Activated CD4-positive, alpha-beta T cell treated with anti-CD3 and anti-CD28 coated beads, Interleukin-2, amount 50 U/mL, for 24 hours (primary cell): ENCODE measurements at places on chromosomes 5 and 9.

GRCh38 chr5:142319560-142320429, 5.0 kb downstream of the SPRY4 start:
- no peak for DNase-seq

DNA sequence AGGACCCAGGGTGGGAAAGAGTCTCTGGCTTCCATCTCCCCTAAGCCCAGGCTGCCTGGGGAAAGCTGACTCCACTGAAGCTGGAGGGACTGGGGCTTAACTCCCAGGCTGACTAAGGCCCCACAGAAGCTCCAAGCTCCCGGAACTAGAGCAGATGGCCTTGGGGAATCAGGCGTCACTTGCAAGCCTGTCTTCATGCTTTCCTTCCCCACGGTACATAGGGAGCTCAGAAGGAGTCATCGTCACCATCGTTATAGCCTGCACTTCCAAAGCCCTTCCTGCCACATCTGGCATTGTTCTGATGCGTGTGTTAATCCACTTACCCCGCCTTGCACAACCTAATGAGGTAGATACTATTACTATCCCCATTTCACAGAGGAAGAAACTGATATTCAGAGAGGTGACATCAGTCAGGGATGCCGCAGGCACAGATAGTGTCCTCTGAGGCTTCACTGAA, 11.5 kb downstream of the AQP3 start:
- DNase-seq, result no peak

- DNase-seq, result no peak
Measured at GRCh38 chr5:131994533-131995226, 16.8 kb downstream of the ACSL6 start.

DNA sequence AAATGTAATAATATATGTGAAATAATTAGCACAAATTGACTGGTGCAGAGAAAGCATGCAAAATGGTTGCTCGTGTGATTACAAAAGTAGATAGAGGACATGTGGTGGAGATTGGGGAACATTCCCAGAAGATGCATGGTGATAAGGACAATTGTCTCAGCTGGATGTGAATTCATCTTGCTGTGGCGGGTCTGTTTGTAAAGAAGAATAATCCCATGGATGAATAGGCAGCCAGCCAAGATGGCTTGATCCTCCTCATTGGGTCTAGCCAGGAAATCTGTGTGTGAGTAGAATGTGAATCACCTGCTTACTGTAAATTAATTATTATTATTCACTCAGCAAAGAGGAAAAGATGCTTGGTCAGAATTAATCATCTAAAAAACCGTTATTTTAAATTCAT, 12.6 kb upstream of the DPYSL3 start:
- DNase-seq, result no peak

DNA sequence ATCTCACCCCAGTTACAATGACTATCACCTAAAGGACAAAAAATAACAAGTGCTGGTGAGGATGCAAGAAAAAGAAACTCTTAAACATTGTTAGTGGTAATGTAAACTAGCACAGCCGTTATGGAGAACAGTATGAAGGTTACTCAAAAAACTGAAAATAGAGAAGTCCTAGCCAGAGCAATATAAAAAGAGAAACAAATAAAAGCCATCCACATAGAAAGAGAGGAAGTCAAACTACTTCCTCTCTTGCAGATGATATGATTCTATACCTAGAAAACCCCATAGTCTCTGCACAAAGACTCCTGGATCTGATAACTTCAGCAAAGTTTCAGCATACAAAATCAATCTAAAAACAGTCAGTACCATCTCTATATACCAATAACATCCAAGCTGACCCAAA, 221.5 kb upstream of the FAM174A start:
- no peak for DNase-seq

- no peak for DNase-seq
Measured at GRCh38 chr9:108535526-108535925, 320.3 kb downstream of the ACTL7B start.

GRCh38 chr9:77710965-77711648, 63.0 kb upstream of the GNA14 start:
- no peak for DNase-seq

GRCh38 chr5:218457-219291, 554 bp downstream of the SDHA start:
- DNase-seq, result no peak

DNA sequence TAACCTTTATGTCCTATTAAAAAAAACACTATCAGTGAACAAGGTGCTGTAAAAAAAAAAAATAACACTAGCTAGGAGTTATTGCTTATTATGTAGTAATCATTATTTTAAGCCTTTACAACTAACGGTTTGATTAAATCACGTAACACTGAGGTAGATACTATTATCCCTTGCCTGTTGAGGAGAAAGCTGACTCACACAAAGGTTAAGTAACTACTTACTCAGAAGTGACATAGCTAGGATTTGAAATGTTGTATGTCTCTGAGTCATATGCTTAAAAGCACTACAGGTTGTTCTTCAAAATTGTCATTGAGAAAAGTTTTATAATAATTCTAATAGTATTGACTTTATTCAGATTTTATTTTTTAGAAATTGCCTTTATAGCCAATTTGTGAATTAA, 8.8 kb downstream of the TENT2 start:
- no peak for DNase-seq

DNA sequence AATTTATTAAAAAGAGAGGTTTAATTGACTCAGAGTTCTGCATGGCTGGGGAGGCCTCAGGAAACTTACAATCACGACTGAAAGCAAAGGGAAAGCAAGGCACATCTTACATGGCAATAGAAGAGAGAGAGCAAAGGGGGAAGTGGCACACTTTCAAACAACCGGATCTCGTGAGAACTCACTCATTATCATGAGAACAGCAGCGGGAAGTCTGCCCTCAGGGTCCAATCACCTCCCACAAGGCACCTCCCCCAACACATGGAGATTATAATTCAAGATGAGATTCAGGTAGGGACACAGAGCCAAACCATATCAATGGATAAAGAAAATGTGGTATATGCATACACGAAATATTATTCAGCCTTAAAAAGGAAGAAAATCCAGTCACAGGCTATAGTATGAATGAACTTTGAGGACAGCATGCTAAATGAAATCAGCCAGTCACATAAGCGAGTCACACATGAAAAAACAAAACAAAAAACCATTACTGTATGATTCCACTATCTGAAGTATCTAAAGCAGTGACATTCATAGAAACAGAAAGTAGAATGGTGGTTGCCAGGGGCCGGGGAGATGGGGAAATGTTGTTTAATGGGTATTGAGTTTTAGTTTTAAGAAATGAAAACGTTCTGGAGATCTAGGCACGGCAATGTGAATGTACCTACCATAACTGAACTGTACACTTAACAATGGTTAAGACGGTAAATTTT, 83.4 kb upstream of the PCA3 start:
- no peak for DNase-seq

DNA sequence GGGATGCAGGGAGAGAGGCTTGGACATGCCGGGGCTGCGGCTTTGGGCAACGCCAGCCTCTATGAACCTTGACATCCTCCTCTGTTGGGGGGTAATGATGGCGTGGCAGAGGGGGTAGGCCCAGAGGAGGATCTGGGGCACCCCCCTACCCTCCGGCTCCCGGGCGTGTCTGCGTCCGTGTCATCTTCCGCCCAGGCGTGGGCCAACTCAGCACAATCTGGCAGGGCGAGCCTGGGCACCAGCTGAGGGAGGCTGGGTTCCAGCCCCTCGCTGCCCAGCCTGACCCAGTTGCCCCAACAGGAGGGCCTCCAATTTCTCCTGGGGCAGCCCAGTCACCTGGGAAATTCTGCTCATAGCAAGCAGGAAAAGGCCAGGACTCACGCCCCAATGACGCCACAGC, 62.9 kb upstream of the IL17B start:
- DNase-seq, result no peak

- no peak for DNase-seq
Measured at GRCh38 chr5:133408322-133408721, 204.0 kb downstream of the FSTL4 start.

- DNase-seq, result no peak
Measured at GRCh38 chr5:589588-589987, 22.6 kb upstream of the CEP72 start.

- peak; percentile 42 for DNase-seq
Measured at GRCh38 chr9:92790542-92791527, 26.2 kb upstream of the BICD2 start.

DNA sequence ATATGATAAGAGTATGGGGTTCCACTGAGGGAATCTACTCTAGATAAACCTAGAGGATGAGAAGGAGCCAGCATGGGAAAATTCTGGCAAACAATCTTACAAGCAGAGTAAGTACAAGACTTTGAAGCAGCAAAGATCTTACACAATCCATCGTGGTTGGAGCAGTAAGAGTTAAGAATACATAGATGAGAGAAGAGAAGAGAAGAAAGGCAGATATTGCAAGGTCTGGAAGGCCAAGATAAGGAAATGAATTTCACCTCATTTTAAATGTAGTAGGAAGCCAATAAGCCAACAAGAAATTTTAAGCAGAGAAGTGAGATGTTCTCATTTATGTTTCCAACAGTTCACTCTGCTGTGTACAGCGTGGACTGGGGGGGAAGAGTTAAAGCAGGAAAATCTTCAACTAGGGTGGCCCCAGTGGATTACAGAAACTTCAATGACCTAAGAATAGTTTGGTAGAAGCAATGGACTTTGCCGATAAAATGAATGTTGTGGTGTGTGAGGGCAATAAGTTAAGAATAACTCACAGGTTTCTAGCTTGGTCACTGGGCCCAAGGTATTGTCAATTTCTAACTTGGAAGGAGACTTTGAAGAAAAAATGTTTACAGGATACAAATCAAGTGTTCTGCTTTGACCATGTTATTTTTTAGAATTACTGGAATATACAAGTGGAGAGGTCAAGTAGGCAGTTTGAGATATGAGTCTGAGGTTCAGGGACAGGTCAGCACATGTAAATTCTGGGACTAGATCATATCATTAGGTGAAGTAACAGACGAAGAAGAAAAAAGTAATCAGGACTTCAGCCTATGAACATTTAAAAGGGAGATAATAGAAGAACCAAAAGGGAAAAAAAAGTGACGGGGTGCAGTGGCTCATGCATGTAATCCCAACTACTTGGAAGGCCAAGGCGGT, 12.1 kb upstream of the ISOC1 start:
- no peak for DNase-seq

DNA sequence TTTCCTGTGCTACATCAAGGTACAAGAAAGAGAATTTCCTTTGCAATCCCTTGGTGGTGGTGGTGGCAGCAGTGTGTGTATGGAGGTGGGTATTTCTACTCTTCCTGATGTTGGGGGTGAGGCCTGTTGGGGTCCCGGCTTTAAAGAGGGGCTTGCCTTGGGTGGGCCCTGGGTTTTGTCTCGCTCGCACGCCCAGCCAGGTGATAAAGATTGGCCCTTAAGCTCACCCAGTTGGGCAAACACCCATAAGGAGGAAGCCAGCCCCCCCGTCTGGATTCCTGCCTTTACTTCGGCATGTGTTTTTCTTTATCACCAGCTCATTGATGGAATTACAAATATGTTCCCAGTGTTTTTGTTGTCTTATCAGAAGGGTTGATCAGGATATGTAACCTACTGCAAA, 16.0 kb upstream of the SARDH start:
- DNase-seq, result no peak

GRCh38 chr5:40909723-40910122, 426 bp downstream of the C7 start:
- DNase-seq, result no peak

- DNase-seq, result no peak
Measured at GRCh38 chr5:170628028-170628427, 124.2 kb downstream of the KCNIP1 start.

GRCh38 chr5:77180167-77181081, 30.1 kb upstream of the PDE8B start:
- no peak for DNase-seq

DNA sequence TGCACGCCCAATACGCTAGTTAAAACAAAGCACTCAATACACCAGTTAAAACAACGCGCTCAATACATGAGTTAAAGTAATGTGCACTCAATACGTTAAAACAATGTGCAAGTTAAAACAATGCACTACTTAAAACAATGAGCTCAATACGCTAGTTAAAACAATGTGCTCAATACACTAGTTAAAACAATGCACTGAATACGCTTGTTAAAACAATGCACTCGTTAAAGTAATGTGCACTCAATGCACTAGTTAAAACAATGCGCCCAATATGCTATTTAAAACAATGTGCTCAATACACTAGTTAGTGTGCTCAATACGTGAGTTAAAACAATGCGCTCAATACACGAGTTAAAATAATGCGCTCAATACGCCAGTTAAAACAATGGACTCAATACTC, 185.0 kb downstream of the TRIO start:
- no peak for DNase-seq

- no peak for DNase-seq
Measured at GRCh38 chr9:135156525-135157510, 69.3 kb downstream of the OLFM1 start.

DNA sequence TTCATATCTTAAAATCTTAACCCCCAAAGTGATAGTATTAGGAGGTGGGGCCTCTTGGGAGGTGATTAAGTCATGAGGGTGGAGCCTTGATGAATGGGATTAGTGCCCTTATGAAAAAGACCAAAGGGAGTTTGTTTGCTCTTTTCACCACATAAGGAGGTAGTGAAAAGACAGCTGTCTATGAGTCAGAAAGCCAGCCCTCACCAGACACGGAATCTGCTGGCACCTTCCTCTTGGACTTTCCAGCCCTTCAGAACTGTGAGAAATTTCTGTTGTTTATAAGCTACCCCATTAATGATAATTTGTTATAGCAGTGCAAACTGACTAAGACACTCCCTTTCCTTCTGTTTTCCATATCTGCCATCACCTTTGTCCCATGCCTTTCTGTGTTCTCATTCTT, 20.8 kb downstream of the IFNB1 start:
- DNase-seq, result no peak

DNA sequence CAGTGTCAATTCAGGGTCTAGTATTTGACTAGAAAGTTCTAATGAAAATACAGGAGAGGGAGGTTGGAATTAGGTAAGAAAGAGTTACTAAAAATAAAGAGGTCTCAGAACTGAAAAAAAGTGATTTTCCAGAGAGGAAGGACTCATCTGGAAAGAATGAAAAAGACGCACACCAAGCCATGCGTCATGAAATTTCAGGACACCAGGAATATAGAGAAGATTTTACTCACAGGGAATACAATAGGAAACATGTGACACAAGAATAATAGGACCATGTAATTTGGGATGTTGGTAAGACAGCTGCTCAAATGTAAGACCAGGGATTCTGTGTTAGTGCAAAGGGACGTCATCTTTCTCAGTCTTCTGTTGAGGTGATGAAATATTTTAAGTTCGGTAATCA, 224.7 kb downstream of the GDNF start:
- no peak for DNase-seq

- no peak for DNase-seq
Measured at GRCh38 chr9:13915591-13916301, 398.2 kb downstream of the NFIB start.

DNA sequence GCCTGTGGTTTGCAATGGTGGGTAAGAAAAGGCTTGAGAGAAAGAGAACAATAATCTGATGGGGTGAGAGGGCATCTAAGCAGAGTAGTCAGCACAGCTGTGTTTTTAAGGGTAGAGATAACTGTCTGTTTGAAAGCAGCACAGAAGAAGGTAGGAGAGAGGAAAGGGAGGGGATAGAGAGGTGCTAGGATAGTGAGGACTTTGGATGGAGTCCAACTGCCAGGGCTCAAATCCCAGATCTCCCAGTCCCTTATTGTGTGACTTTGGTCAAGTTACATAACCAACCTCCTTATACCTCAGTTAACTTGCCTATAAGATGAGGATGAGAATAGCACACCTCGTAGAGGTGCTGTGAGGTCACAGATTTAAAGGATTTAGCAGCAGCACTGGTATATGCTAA, 55.6 kb downstream of the GPR21 start:
- no peak for DNase-seq

- no peak for DNase-seq
Measured at GRCh38 chr5:109063223-109063622, 315.5 kb downstream of the FER start.
